ENCODE measurements at places on chromosomes 7 and 10.

DNA sequence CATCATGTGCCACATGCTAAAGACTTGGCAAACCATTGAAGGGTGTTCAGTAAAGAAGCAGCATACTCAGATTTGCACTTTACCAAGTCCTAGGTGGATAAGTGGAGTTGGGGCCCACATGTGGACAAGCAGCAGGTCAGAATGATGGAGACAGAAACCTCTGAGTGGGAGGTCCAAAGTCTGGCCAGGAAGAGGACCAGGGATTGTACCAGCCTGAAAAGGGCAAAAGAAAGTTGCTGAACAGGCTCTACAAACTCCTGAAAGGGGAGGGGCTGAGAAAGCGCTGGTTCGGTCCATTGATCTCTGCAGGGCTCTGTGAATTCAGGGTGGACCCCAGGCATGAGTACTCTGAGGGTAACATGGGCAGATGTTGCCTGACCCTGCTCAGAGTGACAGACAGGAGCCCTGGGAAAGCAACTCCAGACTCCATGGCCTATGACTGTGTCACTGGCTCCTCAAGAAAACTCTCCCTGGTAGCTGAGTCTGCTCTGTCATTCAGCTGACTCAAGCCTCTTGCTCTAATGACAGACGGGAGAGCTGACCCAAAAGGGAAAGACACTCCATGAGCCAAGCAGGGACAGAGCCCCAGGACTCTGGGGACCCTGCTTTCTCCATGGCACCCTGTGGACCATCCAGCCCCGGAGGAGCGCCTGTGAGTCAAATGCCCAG is 68.5 kb downstream of the TBXAS1 start:
- DNase-seq, result no peak

DNA sequence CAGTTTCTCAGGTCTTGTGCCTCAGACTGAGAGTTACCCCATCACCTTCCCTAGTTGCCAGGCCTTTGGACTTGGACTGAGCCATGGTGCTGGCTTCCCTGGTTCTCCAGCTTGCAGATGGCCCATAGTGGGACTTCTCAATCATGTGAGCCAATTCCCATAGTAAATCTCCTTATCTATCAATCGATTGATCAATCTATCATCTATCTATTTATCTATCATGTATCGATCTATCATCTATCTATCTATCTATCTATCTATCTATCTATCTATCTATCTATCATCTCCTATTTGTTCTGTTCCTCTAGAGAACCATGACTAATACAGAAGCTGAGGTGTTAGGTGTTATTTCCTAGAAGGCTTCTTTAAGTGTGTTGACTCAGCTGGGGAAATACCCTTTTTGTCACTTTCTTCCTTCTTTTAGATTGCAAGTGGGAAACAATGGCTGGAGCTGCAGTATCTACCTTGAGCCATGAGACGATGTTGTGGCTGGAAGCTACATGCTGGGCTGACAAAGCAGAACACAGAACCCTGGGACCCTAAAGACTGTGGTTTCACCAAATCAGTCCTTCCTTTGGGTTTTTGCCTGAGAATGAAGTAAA is 234.7 kb upstream of the GLI3 start:
- no peak for DNase-seq

- DNase-seq, result no peak
These were observed 3.3 kb downstream of the EDRF1 start for GRCh38 chr10:125722811-125723210.

GRCh38 chr10:123445261-123445775 is 220.8 kb upstream of the GPR26 start:
- DNase-seq, result no peak

GRCh38 chr10:70815504-70816219 is at the start of gene SGPL1:
TSS of gene SGPL1 (plus strand) at chr10:70815948. CDS start at chr10:70816854, 906 bp downstream.
- peak; percentile 79 for DNase-seq

DNA sequence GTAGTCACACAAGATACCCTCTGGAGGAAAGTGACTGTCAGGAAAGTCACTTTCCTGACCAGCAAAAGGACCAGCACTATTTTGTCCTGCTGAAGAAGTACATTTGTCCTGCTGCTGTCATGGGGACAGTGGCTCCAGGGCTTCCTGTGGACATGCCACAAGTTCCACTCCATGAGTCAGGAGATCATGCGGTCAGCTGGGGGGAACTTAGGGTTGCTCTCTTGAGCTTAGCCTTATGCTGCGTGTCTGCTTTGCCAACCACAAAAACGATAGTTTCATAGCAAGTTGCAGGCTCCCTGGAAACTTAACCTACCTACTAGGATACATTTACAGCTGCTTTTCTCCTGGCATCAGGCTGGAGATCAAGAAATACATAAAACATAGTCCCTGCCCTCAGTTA is 19.8 kb upstream of the ALOX5 start:
- no peak for DNase-seq

- no peak for DNase-seq
These were observed 16.5 kb downstream of the PWWP2B start for GRCh38 chr10:132413226-132414205.

DNA sequence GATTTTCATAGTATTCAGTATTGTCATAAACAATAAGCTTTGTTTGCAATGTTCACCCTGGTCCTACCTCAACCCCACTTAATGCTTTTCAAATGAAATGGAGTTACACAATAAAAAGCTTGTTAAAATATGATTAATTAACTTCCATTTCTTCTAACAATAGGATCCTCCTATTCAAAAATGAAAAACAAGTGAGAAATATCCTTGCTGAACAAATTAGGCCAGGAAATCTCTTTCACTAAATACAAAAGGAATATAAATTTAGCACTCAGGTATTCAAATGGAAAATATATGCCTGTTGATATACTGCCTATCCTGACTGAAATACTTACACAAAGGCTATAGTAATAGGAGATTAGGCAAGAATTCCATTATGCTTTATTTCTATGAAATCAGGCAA is 323.4 kb upstream of the GRM3 start:
- DNase-seq, result no peak

GRCh38 chr10:99779335-99779734 is 3.1 kb upstream of the ABCC2 start:
- no peak for DNase-seq

- no peak for DNase-seq
These were observed 81.1 kb upstream of the STEAP1B start for GRCh38 chr7:22581099-22581498.

DNA sequence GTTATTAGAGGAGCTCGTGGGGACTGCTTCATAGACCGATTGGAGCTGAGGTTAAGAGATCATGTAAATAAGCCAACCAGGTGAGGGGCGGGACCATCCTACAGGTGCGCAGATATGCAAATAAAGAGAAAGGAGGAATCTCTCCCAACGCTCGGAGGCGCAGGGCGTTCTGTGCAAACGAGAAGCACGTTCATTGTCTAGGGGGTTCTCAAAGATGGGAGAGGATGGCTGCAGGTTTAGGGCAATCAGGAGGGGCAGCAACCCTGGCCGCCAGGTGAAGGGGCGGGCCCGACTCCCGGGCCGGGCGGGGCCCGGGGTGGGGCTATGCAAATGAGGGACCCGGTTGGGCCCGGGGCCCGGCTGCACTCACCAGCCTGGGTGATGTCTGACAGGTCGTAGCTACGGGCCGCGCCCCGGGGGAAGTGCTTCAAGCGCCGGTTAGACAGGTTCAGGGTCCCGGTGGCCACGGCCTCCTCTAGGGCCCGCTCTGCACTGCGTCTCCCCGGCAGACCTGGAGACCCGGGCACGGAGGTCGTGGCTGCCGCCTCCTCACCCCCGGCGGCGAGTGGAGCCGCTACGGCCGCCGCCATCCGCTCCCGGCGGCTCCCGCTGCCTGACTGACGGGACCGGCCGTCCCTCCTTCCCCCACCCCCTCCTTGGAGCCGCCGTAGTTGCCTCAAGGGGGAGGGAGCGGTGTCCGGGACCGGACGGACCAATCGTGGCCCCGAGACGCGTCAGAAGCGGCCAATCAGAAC is at the start of gene LRCH4:
Gene LRCH4, minus strand, starts transcription at position 619 of the 755 bp plus-strand sequence. Its CDS starts 29 bp downstream, at position 590.
- DNase-seq, result peak; percentile 48

DNA sequence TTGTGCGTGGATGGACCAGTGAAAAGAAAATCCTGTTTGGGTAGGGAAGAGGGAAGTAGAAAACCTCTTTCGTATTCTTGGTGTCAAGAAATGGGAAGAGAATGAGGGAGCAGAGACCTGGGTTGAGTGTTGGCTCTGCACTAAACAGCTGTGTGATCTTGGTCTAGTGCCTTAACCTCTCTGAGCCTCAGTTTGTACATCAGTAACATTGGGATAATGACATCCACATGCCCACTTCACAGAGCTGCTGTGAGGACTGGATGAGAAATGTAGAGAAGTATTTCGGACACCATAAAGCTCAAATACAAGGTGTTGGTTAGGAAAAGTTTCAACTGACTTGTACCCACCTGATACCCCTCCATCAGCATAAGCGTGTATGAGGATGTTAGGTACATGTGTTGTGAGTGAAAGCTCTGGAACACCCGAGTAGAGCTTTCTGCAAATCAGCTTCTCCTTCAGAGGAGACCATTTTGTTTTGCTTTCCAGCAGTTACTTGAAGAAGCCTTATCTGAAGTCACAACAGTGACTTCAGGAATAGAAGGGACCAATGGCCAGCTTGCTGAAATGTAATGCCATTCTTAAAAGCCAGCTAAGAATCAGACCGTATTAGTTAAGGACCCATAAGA is 11.2 kb downstream of the TRIM56 start:
- no peak for DNase-seq

- DNase-seq, result no peak
These were observed 14.1 kb upstream of the TRPV6 start for GRCh38 chr7:142899661-142900060.

GRCh38 chr10:69107176-69107490 is 16.8 kb upstream of the VPS26A start:
- no peak for DNase-seq

DNA sequence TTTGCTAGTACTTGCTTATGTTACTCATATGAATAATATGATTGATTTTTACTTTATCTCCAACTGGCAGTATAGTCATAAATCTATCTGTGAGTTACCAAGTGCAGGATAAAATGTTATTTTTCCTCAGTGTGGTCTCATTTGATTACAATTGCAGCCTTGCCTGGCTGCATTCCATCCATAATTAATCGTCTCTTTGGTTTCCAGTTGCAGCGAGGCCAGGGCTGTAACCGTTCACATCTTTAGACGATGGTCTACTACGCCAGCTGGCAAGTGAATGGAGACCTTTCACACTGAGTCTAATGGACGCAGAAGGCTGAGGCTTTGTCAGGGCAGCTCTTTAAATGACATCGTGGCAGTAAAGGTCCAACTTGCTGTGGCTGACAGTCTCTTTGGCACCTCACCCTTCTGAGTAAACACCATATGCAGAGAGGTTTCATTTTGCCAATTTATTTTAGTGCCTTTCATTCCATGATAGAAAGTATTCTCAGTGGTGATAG is 84.0 kb downstream of the ARL4A start:
- DNase-seq, result peak; percentile 23

GRCh38 chr10:131842351-131843088 is 58.3 kb upstream of the PPP2R2D start:
- DNase-seq, result no peak

- no peak for DNase-seq
These were observed 50.2 kb downstream of the TFAM start for GRCh38 chr10:58435297-58435985.

DNA sequence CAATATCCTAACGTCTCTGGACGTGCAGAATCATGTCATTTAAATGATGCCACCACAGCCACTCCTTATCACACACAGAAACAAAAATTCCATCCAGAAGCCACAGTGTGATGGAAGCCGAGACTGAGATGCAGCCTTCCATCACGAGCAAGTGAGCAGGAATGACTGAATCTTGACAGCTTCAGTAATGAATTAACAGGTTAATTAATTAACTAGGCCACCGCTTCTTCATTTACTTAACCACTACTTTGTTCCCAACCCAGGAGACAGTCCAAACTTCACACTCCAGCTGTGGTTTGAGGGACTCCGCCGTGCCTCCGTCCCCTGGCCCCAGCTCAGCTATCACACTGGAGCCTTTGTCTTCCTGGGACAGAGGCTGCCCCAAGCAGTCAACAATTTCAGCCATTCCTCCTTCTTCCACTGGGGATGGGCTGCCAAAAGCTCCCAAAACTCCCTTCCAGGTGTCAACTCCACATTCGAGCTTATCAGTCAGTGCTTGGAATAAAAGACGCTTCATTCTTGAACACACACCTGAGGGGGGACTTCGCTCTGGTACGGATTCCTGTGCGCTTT is 65.9 kb downstream of the FGFR2 start:
- DNase-seq, result no peak

GRCh38 chr7:28296571-28297483 is 115.5 kb upstream of the CREB5 start:
- no peak for DNase-seq

- peak; percentile 22 for DNase-seq
These were observed 2.0 kb downstream of the CYP26C1 start for GRCh38 chr10:93062514-93063143.

GRCh38 chr7:11294965-11295364 is 321.3 kb downstream of the PHF14 start:
- DNase-seq, result no peak

GRCh38 chr7:36409180-36409579 is 19.5 kb downstream of the ANLN start:
- no peak for DNase-seq

- no peak for DNase-seq
These were observed 24.4 kb upstream of the ETV1 start for GRCh38 chr7:14013898-14014297.

GRCh38 chr10:4981722-4982471 is 18.7 kb downstream of the AKR1C1 start:
- DNase-seq, result peak; percentile 24

DNA sequence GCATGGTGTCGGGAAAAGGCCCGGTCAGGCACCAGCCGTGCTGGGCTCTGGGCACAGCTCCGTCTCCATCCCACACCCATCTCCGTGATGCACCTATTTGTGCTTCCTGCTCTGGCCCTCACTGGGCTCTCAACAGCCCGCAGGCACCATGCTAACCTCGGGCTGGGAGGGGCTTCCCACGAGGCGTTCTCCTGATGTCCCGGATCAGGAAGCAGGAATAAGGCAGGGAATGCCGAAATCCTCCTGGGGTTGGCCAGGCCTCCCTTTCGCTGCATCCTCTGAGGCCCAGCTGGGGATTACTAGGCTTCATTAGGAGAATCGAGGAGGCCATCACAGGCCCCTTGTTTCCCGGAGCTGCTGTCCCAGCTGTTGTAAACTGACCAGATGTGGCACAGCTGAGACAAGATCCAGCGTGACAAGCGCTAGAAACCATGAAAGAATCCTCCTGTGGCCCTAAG is 72.0 kb downstream of the FAM53B start:
- DNase-seq, result no peak

DNA sequence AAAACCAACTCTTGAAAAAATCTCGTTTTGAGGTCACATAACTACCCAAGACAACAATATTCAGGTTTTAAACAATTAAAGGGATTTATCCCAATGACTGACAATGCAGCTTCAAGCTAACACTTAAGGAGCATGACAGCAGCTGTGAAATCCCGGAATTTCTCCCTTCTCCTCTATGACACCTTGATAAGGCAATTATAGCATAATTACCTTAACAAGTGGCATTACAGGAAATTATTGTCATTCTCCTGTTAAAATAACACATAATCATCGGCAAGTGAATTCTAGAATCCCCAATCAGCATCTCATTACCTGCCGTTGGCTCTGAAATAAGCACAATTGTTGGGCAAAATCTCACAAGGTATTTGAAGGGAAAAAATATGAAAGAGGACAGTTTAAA is 417.0 kb upstream of the PFKP start:
- no peak for DNase-seq

GRCh38 chr7:148515728-148516695 is 74.6 kb upstream of the C7orf33 start:
- no peak for DNase-seq

All from NCI-H510A treated with DMSO at 0.1 percent for 48 hours (cell line).